ENCODE measurements at places on chromosomes 7 and 10.

- no peak for DNase-seq
These were observed 87.5 kb upstream of the ZNF92 start for GRCh38 chr7:65285906-65286864.

DNA sequence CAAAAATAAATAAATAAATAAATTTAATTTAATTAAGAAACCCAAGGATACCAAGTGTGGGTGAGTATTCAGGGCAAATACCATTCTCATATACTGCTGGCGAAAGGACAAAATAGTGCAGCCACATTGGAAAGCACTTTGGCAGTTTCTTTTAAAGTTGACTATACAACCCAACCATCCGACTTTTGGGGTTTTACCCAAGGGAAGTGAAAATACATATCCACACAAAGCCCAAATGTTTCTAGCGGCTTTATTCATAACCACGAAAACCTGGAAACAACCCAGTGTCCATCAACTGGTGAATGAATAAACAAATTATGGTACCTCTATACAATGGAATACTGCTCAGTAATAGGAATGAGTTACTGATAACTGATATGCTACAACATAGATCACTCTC lies 36.2 kb upstream of the OGDHL start:
- DNase-seq: no peak

DNA sequence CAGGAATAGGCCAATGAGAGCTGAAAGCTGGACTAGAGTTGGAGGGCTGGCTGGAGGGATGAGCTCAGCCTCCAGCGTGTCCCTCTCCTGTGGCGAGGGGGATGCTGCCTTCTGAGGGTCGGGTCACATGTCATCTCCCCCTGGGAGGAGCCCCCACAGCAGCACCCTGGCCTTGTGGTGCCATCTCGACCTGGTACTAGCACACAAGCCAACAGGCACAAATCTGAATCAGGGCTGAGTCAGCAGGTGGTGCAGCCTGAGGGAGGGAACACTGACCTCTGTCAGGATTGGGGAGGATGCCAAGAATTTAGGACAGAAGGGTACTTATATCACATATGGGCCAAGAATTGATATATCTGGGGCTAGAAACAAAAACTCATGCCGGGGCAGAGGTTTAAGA lies 280.4 kb downstream of the CELF2 start:
- DNase-seq: no peak

DNA sequence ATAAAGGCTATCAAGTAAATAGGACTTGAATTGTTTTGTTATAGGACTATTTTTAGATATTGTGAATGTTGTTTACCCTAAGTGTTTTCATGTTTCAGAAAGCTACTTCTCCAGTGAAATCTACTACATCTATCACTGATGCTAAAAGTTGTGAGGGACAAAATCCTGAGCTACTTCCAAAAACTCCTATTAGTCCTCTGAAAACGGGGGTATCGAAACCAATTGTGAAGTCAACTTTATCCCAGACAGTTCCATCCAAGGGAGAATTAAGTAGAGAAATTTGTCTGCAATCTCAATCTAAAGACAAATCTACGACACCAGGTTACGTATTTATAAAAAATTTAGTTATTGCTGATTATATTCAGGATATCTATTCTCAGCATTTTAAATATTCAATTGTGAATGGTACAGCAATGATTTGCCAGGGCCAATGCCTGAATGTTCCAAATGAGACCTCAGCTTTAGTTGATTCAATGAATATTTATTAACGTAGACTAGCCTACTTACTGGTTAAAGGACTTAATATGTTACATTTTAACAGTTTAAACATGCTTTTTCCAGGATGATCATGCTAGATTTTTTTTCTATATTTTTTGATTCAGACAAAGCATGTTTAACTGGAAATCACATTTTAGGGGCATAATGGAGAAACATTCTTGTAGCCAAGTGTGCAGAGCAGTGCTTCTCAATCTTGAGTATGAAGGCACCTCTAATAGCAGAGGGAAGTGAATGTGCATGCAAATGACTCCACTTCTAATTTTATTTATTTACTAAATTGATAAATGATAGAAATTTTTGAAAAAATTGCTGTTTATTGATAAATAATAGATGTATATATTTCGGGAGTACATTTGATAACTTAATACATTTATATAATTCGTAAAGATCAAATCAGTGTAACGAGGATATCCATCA lies 18.2 kb downstream of the ANLN start:
- no peak for DNase-seq

DNA sequence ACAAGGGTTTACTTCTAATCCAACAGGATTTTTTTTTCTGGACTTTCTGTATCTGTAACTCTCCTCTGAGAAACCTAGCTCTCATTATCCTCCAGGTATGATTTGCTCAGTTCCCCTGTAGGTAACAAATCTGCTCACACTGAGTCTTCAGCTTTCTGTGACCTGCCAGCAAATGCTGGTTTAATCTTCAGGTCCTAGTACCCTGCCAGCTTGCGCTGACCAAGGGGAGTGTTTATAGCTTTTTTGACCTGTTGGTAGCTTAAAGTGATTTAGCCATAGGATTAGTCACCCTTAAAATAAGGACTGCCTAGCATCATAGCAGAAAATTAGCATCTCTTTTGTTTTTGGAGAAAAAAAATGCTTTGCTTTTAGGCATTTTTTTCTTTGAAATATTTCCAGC lies 22.4 kb downstream of the SND1 start:
- DNase-seq: no peak

- no peak for DNase-seq
These were observed 14.2 kb downstream of the TFAM start for GRCh38 chr10:58399410-58399809.

GRCh38 chr7:36034020-36034419 lies 119.0 kb upstream of the EEPD1 start:
- DNase-seq: no peak

DNA sequence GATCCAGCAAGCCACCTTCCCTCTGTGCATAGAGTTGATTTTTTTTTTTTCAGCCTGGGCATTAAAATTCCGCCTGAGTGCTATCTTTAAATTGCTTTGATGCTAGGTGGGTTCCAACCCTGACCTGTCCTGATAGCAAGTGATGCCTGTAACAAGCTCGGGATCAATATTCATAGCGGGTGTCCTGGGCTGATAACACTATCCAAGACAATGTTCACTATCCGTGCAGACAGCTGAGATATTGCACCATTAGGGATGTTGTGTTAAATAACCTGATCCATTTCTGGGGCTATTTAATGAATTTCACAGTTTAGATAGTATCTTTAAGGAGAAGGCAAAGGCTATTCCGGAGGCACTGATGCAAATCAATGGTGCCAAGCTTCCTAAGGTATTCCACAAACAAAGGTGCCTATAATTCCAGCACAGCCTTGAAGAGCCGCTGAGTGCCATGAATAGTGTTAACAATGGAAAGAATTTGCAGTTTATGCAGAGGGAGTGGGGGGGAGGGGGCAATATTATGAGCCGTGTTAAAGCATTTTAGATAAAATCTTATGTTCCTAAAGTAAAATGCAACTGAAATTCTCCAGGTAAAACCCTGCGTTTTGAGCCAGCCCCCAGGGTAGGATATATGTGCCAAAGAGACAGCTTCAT lies 4.2 kb upstream of the NKX1-2 start:
- DNase-seq: no peak

DNA sequence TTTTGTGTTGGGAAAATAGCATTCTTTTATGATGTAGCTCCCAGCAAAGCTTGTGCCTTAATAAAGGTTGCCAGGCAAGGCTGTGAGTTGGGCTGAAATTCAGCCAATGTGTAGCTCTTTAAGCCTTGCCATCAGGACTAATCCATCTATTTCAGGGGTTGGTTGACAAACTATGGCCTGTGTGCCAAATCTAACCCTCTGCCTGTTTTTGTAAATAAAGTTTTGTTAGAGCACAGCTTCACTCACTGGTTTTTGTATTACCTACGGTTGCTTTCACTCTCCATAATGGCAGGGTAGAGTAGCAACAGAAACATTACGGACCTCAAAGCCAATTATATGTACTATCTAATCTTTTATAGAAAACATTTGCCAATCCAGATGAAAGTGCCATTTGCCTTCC lies 638.1 kb upstream of the POT1 start:
- DNase-seq: no peak

DNA sequence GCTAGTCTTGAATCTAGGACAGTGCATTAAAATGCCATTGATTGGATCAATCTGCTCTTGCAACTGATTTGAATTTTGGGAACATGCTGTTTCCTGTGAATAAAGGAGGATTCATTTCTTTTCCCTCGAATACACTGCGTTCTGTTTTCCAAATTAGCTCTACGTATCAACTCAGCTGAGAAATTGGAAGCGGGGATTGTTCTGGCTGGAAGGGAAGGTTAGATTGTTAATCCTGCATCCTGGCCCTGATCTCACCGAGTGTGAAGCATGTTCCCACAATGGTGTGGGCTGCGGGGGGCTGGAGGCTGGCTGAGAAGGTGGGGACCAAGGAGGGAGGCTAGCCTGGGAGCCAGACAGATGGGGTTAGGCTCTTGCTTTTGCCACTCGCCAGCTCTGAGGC lies 17.6 kb downstream of the HTRA1 start:
- no peak for DNase-seq

DNA sequence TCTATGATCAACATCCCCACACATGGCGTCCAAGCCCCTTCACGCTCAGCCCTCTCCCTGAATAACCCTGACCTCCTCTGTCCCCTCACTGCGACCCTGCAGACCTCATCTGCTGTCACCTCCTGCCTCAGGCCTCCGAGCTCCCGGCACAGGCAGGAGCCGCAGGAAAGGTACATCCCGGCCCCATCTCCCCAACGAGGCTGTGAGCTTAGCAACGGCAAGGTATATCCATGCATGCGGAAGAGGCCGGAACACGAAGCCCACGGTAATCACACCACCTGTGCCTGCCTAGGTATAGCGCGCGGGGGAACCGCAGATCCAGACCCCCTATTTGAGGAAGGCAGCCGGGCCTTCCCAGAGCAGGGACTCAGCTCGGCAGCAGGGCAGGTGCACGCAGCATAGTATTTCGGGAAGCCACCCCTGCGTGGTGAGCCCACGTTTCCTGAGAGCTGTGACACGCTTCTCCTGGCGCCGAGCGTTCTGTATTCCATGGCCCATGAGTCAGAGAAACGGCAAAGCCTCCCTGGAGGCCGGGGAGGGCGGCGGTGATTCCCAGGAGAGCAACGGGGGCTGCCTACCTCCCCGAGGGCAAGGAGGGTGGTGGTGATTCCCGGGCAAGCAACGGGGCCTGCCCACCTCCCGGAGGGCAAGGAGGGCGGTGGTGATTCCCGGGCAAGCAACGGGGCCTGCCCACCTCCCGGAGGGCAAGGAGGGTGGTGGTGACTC lies 50.1 kb upstream of the DNAAF5 start:
- DNase-seq: no peak

DNA sequence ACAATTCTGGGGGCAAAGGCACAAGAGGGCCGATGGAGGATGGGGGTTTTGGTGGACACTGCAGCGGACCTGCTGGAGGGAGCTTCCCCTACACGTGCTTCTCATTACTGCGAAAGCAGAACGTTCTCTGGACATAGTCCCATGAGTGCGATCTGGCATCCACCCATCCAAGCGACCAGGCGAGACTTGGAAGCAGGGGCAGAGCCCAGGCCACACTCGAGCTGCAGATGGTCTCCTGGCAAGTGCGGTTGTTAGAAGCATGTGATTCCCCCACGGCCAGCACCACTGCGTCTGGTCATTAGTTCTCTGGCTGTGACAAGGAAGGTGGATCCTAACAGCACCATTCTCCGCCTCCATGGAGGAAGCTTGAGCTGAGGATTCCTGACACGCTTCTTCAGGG lies 118.4 kb upstream of the TCERG1L start:
- no peak for DNase-seq

- DNase-seq: no peak
These were observed 147.2 kb downstream of the DYNC1I1 start for GRCh38 chr7:95919556-95919955.

GRCh38 chr10:24132741-24133140 lies 76.2 kb upstream of the KIAA1217 start:
- no peak for DNase-seq

- no peak for DNase-seq
These were observed 338.5 kb downstream of the ADARB2 start for GRCh38 chr10:1398626-1399410.

DNA sequence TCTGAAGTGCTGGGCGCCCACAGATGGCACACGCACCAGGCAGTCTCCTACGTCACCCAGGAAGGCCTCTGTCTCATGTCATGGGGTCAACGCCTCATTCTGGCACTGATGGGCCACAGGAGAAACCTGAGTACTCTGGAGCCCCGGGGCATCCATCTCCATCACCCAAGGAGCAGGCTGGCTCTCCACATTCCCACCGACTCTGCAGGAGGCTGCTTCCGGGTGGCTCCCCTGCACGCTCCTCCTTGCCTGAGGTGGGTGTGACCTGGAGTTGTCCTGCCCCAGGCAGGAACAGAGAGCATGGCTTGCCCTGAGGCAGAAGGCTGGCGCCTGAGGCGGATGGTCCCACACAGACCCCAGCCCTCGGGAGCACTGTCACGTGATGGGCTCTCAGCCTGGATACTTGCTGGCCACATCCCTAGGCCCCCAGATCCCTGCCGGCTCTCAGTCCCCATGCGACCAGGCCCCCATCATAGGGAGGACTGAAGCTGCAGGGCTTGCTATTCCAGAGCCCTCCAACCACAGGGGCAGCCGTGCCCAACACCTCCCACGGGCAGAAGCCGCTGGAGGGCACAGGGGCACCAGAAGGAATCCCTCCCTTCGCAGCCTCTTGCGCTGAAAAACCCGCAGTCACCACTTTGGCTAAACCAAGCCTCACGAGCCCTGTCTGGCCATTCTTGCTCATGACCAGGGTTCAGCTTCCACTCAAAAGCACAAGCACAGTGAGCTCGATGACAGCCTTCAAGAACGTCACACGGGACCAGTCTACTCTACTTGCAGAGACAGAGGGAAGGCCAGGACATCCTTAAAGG lies 80.7 kb downstream of the MAD1L1 start:
- DNase-seq: no peak

DNA sequence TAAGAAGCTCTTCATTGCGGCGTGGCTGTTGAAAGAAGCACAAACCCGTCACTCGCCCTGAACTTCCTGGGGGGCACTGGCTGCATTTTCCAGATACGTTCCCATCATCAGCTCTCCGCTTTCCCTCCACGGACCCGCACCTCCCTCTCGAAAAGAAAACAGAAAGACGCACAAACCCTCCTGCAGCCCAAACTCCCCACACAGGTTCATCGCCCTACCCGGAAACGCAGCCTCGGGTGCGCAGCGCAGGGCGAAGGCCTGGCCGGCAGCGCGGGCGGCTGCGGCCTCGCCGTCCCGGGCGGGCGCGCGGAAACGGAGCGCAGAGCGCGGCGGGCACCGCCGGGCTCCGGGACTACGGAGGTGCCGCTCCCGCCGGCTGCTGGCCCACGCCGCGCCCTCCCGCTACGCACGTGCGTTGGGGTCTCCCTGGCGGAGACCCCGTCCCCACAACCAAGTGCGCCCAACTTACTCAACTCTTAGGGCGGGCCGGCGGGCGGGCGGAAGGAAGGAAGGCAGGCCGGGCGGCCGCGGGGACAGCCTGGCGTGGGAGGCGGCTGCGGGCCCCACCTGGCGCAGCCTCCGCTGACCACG lies 822 bp downstream of the ZNF800 start:
- peak; percentile 38 for DNase-seq

- no peak for DNase-seq
These were observed 79.1 kb downstream of the CCSER2 start for GRCh38 chr10:84407388-84408049.

- DNase-seq: no peak
These were observed 35.9 kb upstream of the CYP2C9 start for GRCh38 chr10:94902570-94902969.
